ENCODE measurements at places on chromosomes 1 and 21.
A peak's percentile ranks its signal among the peaks of the same experiment; 100 is the strongest.

DNA sequence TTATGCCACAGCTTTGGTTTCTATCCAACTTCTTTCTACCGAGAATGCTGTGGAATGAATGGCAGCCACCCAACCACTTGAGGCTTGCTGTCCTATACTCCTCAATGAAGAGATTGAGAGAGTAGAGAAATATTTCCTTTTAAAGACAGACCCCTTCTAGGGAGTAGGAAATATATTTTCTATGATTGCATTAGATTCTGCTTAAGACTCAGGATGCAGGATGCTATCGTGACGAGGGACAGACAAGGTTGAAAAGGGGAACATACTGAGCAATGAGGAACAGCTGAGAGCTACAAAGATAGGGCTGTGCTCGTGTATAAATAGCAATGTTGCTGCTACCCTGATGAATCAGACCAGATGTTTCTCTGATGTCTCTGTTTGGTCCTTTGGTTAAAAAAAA is 7.1 kb upstream of the RASAL2 start:
- no peak for DNase-seq

DNA sequence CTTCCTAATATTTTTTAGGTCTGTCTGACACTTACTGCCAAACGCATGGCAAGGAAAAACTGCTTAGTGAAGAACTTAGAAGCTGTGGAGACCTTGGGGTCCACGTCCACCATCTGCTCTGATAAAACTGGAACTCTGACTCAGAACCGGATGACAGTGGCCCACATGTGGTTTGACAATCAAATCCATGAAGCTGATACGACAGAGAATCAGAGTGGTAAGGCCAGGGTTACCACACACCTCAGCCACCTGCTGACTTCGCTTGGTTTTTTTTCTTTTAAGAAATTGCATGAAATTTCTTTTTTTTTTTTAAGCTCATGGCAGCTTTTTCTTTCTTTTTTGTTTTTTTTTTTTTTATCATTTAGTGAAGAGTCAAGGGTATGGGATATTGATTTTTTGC is 17.2 kb downstream of the ATP1A1 start:
- DNase-seq = no peak

DNA sequence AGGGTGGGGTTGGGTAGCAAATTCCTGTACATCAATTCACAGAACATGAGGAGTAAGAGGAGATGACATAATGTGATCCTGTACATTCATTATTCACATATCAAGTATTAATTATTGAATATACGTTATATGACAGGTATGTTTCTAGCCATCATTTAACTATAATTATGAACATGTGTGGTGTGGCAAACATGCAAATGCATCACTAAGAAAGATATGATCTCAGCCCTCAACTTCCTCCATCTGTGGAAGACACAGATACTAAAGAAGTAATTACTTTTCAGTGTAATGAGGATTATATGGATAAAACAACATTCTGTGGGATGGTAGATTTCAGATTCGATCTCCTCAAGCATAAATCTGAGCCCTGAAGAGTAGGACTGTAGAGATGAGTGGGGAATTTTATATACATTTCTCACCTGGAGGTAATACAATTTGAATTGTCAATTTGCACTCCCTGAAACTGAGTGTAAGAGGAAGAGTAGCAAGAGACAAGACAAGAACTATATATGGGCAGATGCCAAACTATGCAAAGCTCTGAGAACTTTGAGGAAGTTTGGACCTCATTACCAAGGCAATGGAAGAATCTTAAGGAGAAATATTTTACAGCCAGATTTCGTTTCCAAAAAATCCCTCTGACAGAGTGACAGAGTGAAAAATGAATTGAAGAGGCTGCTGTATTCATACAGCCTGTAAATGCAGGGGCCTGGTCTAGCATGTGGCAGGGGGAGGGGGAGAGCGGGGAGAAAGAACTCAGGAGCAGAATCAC is 275.5 kb downstream of the TPR start:
- DNase-seq = no peak

GRCh38 chr1:108718927-108719655 is 6.4 kb downstream of the FNDC7 start:
- DNase-seq = no peak

GRCh38 chr1:23422241-23422877 is 2.2 kb downstream of the TCEA3 start:
- DNase-seq = peak; percentile 38

Data from activated T-helper 1 cell treated with Interleukin-2 at 50 U/mL for 16 hours (primary cell).